Iris pigment epithelial cell (primary cell): ENCODE measurements at places on chromosomes 3 and 15.
A peak's percentile ranks its signal among the peaks of the same experiment; 100 is the strongest.

- DNase-seq: peak; percentile 15
Measured at GRCh38 chr3:31077826-31078225, 183.4 kb upstream of the GADL1 start.

- peak; percentile 100 for DNase-seq
Measured at GRCh38 chr3:98901392-98902350, at the start of gene DCBLD2. Gene DCBLD2 (minus strand): TSS chr3:98901695. CDS start chr3:98901326, 369 bp downstream.

DNA sequence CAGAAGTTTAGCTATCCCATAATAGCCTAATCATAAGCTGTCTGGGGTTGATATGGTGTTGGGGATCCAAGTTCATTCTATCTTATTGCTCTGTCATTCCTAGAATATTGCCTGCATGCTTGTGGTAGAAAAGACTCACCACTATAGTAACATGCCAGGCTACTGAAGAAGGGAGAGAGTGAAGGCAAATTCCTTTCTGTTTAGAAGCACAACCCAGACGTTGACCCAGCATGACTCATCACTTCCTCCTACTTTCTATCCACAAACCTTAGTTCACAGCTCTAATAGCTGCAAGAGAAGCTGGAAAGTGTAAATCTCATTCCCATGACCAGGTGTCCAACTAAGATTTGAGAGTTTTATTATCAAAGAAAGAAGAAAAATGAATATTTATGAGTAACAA lies 57.8 kb upstream of the NMD3 start:
- DNase-seq: peak; percentile 99

DNA sequence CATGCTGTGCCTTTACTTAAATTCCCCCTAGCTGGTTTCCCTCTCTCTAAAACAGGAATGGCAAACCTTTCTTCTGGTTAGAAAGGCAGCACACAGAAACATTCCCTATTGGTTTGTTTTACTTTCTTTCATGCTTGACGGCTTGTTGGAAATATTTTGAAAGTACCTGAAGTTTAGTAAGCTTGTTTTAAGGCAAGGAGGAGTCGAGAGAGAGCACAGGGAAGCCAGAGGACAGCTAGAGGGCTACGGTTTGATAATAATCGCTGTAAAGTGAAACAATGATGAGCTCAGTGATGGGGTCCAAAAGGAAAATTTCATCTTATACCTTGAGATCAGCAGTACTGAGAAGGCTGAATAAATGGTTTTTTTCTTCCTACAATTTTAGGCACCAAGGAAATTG lies 64.1 kb downstream of the ATP13A4 start:
- no peak for DNase-seq

GRCh38 chr15:73361337-73361736 lies 7.4 kb downstream of the HCN4 start:
- DNase-seq: no peak
